ENCODE measurements at places on chromosomes 1 and 21. TPM values are rescaled to one million over a fixed set of nuclear protein-coding genes. Genes with fewer than 3 reads are reported as not detected.

IFI44L gene
- polyA plus RNA-seq, result 9.3 TPM

NBPF20 gene
- 0.41 TPM for polyA plus RNA-seq

HP1BP3 gene
- 230 TPM for polyA plus RNA-seq

SPATA1 gene
- 0.15 TPM for polyA plus RNA-seq

AQP10 gene
- polyA plus RNA-seq, result not detected

NBPF4 gene
- polyA plus RNA-seq, result 0.38 TPM

LCE2A gene
- polyA plus RNA-seq, result not detected

LIN28A gene
- not detected for polyA plus RNA-seq

BCL2L15 gene
- polyA plus RNA-seq, result not detected

ERG gene
- not detected for polyA plus RNA-seq

FNDC5 gene
- polyA plus RNA-seq, result not detected

LAD1 gene
- polyA plus RNA-seq, result not detected

PRAMEF9 gene
- not detected for polyA plus RNA-seq

OLFML3 gene
- not detected for polyA plus RNA-seq

MAP10 gene
- polyA plus RNA-seq, result 1.3 TPM

GBP7 gene
- not detected for polyA plus RNA-seq

TENT5C gene
- 33.4 TPM for polyA plus RNA-seq

SLC27A3 gene
- 12.9 TPM for polyA plus RNA-seq

TLCD4 gene
- polyA plus RNA-seq, result 3.1 TPM

TNFRSF8 gene
- 0.40 TPM for polyA plus RNA-seq

PSMD4 gene
- 252 TPM for polyA plus RNA-seq

C1orf56 gene
- 4.5 TPM for polyA plus RNA-seq

YBEY gene
- polyA plus RNA-seq, result 33.8 TPM

NTRK1 gene
- polyA plus RNA-seq, result not detected

RER1 gene
- polyA plus RNA-seq, result 141 TPM

INKA2 gene
- 1.3 TPM for polyA plus RNA-seq

DNAI4 gene
- polyA plus RNA-seq, result 0.48 TPM

LIPI gene
- polyA plus RNA-seq, result not detected

SMCP gene
- not detected for polyA plus RNA-seq

UTS2 gene
- polyA plus RNA-seq, result not detected

OR10J1 gene
- not detected for polyA plus RNA-seq

PLA2G2F gene
- not detected for polyA plus RNA-seq

GNAI3 gene
- polyA plus RNA-seq, result 8.1 TPM

B3GALT2 gene
- 0.14 TPM for polyA plus RNA-seq

OR14K1 gene
- polyA plus RNA-seq, result not detected

TFB2M gene
- 19.1 TPM for polyA plus RNA-seq

C4BPA gene
- polyA plus RNA-seq, result not detected

KCNA2 gene
- not detected for polyA plus RNA-seq

CELA2A gene
- polyA plus RNA-seq, result not detected

IQCC gene
- 1.7 TPM for polyA plus RNA-seq

ELF3 gene
- not detected for polyA plus RNA-seq

All from IgD-negative memory B cell (primary cell).